ENCODE measurements at places on chromosomes 12 and 14. TPM values are rescaled to one million over a fixed set of nuclear protein-coding genes. Genes with fewer than 3 reads are reported as not detected.
A peak's percentile ranks its signal among the peaks of the same experiment; 100 is the strongest.

DNA sequence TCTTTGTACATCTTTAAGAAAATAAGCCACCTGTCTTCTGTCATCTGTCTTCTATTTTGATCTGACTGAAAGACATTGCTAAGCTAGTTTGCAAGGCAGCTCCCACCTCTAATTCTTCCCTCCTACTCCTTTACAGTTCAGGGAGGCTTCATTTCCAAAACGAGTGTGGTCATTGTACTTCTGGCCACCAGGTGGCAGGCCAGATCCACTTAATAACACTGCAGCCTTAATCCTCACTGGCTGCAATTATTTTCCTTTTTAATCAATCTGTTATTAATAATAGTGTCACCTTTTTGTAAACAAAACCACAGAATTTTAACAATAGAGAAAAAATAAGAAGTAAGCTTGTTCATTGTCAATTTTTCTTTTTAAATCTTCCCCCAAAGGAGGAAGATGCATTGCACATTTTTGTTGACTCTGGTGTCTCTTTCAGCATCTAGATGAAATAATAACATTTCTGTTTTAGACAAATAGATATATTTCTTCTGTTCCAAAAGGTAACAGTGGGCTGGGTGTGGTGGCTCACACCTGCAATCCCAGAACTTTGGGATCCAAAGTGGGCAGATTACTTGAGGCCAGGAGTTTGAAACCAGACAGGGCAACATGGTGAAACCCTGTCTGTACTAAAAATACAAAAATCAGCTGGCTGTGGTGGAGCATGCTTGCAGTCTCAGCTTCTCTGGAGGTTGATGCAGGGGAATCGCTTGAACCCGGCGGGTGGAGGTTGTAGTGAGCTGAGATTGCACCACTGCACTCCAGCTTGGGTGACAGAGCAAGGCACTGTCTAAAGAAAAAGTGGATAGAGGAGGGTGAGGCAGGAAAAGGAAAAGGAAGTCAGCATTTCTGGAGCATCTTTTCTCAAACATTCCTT lies 23.3 kb downstream of the GABARAPL1 start:
- no peak overlapping the region for H3K4me3 ChIP-seq
- no peaks in the 10 kb centered on the region for H3K4me1 ChIP-seq
- no peaks in the 10 kb centered on the region for H3K27me3 ChIP-seq
- H3K36me3 ChIP-seq, result no peaks in the 10 kb centered on the region
- peak; percentile 59 for DNase-seq

- DNase-seq, result peak; percentile 14
- H3K4me3 ChIP-seq, result no peak overlapping the region
- no peaks in the 10 kb centered on the region for H3K27me3 ChIP-seq
These were observed 43.1 kb upstream of the GXYLT1 start for GRCh38 chr12:42187799-42188198.

- H3K27ac ChIP-seq, result peak overlapping the region; percentile 50
- no peaks in the 10 kb centered on the region for H3K27me3 ChIP-seq
- H3K4me3 ChIP-seq, result no peak overlapping the region
- DNase-seq, result no peak
These were observed 307.7 kb downstream of the CCDC91 start for GRCh38 chr12:28497889-28498411.

DNA sequence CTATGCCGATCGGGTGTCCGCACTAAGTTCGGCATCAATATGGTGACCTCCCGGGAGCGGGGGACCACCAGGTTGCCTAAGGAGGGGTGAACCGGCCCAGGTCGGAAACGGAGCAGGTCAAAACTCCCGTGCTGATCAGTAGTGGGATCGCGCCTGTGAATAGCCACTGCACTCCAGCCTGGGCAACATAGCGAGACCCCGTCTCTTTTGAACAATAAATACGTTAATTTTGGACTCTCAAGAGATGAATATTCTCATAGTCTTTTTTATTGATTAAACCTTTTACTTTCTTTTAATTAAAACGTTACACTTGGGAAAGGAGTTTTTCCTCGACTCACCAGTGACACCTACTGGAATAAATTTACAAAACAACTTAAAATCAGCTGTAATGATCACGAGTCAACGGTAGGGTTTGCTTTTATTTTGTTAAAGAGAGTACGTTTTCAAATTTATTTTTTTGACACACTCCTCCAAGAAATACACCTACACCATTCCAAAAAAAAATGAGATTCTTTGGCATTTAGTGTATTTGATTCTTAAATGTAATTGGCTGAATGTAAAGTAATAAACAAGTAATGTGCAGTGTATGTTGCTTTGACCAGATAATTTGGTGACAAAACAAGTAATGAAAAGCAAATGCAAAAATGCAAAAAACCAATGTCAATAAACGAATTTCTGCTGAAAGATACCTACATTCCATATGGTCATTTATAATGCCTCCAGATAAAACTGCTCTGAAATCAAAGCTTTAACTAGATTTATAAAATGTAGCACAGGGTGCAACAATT lies 687 bp upstream of the RPS29 start:
- no peak overlapping the region for H3K4me3 ChIP-seq
- H3K27ac ChIP-seq, result peak overlapping the region; percentile 61
- peaks cover 8% of the 10 kb centered on the region for H3K36me3 ChIP-seq
- no peaks in the 10 kb centered on the region for H3K27me3 ChIP-seq

GRCh38 chr12:46210873-46211439 lies 57.9 kb downstream of the SLC38A1 start:
- no peak overlapping the region for H3K4me3 ChIP-seq
- no peaks in the 10 kb centered on the region for H3K27me3 ChIP-seq
- no peak for DNase-seq
- no peaks in the 10 kb centered on the region for H3K36me3 ChIP-seq
- no peak overlapping the region for H3K27ac ChIP-seq

DNA sequence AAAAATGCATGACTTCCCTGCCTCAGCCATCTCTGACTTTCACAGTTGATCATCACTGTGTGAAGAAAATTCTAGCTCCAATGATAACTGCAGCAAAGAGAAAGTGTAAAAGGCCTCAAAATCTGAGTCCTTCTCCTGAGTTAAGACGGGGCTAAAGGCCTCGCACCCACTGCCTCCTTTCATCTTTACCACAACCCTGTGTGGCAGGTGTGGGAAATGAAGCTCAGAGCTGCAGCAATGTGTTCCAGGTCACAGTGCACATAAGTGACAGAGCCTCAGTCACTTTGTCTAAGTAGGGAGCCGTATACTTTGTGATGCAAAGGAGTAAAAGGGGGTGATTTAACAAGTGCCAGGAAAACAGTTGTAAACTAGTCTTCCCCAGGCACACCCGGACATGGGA lies 144.7 kb upstream of the TMCC3 start:
- no peak overlapping the region for H3K4me3 ChIP-seq
- H3K27me3 ChIP-seq, result no peaks in the 10 kb centered on the region
- no peaks in the 10 kb centered on the region for H3K36me3 ChIP-seq
- no peak for DNase-seq

DNA sequence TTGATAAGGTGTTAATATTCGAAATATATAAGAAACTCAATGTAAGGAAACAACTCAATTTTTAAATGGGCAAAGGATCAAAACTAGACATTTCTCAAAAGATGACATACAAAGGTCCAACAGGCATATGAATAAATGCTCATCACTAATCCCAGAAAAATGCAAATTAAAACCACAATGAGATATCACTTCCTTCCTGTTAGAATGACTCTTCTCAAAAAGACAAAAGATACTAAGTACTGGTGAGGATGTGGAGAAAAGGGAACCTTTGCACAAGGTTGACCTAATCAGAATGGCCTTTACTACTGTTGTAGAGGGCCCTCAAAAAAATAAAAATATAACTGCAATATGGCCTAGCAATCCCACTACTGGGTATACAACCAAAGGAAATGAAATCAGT lies 383.4 kb downstream of the KCNH5 start:
- H3K36me3 ChIP-seq, result no peaks in the 10 kb centered on the region
- H3K27ac ChIP-seq, result peak overlapping the region; percentile 58
- H3K4me3 ChIP-seq, result no peak overlapping the region
- no peak for DNase-seq
- H3K4me1 ChIP-seq, result peaks cover 11% of the 10 kb centered on the region

DNA sequence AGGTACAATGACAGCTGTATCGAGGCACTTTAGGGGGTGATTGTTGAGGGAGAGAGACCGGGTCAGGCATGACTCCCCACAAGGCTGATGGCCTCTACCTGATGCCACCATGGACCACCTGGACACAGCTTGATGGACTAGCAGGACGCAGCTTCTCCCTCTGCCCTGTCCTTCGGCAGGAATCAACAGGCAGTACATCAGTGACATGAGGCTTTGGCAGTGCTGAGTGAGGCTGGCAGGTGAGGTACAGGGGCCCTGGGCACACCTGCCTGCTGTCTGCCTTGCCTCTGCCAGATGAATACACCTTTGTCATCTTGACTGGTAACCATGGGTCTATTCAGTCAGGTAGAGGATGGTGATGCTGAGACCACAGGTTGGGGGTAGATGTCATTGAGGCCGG lies 25.3 kb upstream of the ESRRB start:
- H3K27me3 ChIP-seq, result peaks cover 4% of the 10 kb centered on the region
- H3K4me1 ChIP-seq, result no peaks in the 10 kb centered on the region
- no peak overlapping the region for H3K4me3 ChIP-seq
- no peak for DNase-seq
- H3K36me3 ChIP-seq, result no peaks in the 10 kb centered on the region

GRCh38 chr14:34081576-34082136 lies 130.8 kb upstream of the EGLN3 start:
- H3K4me3 ChIP-seq, result no peak overlapping the region
- H3K36me3 ChIP-seq, result no peaks in the 10 kb centered on the region
- peaks cover 6% of the 10 kb centered on the region for H3K4me1 ChIP-seq

ERGIC2 gene
- 122 TPM for polyA plus RNA-seq

TAC3 gene
- polyA plus RNA-seq, result 167 TPM

LRRC43 gene
- polyA plus RNA-seq, result 1.7 TPM

DAO gene
- polyA plus RNA-seq, result 0.41 TPM

RNASE11 gene
- polyA plus RNA-seq, result not detected

SLC38A4 gene
- polyA plus RNA-seq, result 16.5 TPM

KLRB1 gene
- not detected for polyA plus RNA-seq

AQP6 gene
- not detected for polyA plus RNA-seq

ZFP36L1 gene
- polyA plus RNA-seq, result 404 TPM

All from hepatocyte (in vitro differentiated cells).